ENCODE measurements at places on chromosomes 11 and 22. TPM values are rescaled to one million over a fixed set of nuclear protein-coding genes. Genes with fewer than 3 reads are reported as not detected.

DNA sequence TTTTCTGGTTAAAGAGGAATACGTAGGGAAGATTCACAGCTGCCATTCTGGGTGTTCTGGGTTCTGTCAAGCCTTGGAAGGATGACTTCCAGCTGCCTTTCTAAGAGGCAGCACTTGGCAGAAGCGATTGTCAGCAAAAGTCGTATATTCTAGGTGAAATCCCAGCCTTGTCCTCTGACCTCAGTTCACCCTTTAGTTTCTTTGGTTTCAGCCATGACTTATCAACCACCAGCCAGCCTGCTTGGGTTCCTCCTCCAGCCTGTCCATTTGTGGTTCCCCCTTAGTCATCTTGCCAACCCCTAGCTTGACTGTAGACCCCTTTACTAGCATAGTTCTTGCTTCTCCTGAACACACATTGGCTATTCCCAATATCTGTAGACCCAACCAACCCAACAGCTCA is 102.3 kb upstream of the CD44 start:
- H3K4me3 ChIP-seq: no peak overlapping the region
- no peak for DNase-seq
- no peaks in the 10 kb centered on the region for H3K36me3 ChIP-seq
- no peak overlapping the region for H3K27ac ChIP-seq

GRCh38 chr11:1303126-1303821 is 6.2 kb downstream of the TOLLIP start:
- H3K4me3 ChIP-seq: peak overlapping the region; percentile 3
- peak; percentile 74 for DNase-seq
- peak overlapping the region; percentile 82 for H3K27ac ChIP-seq
- no peaks in the 10 kb centered on the region for H3K27me3 ChIP-seq
- no peaks in the 10 kb centered on the region for H3K36me3 ChIP-seq
- H3K4me1 ChIP-seq: peaks cover 81% of the 10 kb centered on the region

GRCh38 chr11:62449451-62449851 is 30.6 kb downstream of the SCGB1A1 start:
- DNase-seq: no peak
- peaks cover 5% of the 10 kb centered on the region for H3K4me1 ChIP-seq
- no peak overlapping the region for H3K4me3 ChIP-seq
- no peak overlapping the region for H3K27ac ChIP-seq
- no peaks in the 10 kb centered on the region for H3K27me3 ChIP-seq

DNA sequence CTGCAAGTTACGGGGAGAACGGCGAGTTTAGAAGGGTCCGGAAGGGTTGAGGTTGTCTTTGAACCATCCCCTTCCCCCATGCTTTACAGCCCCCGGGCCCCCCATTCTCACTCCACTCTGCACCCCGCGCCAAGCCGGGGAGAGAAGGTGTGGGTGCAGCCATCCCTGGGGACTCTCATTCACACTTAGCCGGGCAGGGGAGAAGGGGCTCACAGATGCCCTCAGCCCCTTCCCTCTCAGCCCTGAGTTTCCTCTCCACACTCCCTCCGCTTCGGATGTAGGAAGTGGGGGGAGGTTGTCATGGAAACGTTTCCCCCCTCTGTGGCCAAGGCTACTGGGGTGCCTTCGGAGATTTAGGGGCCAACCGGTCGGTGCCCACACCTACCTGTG is 334 bp downstream of the CADM1 start:
- no peak for DNase-seq
- peaks cover 2% of the 10 kb centered on the region for H3K27me3 ChIP-seq
- H3K4me1 ChIP-seq: peaks cover 13% of the 10 kb centered on the region
- peak overlapping the region; percentile 78 for H3K27ac ChIP-seq
- no peaks in the 10 kb centered on the region for H3K36me3 ChIP-seq

DNA sequence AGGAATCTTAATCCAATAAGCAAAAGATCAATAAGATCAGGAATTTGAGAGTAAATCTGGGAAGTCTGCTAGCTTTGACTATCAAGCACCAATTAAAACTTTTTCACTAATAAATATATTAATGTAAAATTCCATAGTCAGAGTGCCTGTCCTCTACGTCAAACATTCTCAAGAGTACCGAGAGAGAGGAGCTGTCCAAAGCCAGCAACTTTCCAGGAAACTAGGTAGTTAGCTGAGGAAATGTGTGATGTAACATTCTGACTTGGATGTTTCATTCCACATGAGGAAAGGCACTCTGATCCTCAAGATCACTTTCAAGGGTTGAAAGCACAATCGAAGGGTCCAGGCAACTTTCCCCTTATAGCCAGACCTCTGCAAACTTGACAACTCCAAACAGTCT is 113.2 kb downstream of the STK33 start:
- no peaks in the 10 kb centered on the region for H3K36me3 ChIP-seq
- no peak for DNase-seq
- no peaks in the 10 kb centered on the region for H3K4me1 ChIP-seq

GRCh38 chr11:120532832-120533196 is 21.3 kb downstream of the GRIK4 start:
- no peaks in the 10 kb centered on the region for H3K4me1 ChIP-seq
- H3K4me3 ChIP-seq: no peak overlapping the region
- no peaks in the 10 kb centered on the region for H3K27me3 ChIP-seq

DNA sequence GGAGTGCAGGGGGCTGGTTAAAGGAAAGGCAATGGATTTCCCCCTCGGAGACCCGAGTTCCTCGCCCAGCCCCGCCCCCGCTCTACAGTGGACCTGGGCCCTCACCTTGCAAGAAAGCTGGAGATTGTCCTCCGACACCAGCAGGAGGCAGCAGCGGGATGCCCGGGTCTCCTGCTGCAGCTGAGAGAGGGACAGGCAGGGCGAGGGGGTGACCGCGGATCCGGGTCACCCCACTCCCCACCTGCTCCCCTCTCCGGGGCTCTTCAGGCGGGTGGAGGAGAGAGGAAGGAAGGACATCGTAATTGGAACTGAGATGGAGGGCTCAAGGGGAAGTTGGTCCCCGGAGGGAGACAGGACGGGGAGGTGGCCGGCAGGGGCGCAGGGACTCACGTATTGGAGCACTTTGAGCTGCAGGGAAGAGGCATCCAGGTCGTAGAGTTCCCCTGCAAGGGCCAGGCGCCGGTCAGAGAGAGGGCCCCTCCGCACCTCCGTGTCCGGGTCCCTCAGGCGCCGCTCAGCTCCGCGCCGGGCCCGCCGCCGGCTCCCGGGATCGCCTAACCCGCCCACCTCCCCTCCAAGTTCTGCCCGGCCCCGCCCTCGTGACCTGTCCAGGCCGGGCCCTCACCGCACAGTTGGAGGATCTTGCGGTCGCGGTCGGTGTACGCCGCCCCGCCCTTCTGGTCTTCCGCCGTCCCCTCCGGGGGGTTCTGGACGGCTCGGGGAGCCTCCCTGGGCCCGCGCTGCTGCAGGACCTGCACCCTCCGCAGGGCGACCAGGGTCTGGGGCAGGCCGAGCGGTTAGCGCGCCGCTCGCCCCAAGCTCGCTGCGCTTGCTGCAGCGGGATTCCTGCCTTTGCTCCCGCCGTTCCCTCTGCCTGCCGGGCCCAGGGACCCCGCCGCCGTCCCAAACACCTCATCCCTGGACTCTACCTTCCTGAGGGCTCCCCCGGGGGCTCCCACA is 84.1 kb downstream of the PDE2A start:
- no peaks in the 10 kb centered on the region for H3K4me1 ChIP-seq
- no peaks in the 10 kb centered on the region for H3K27me3 ChIP-seq
- no peaks in the 10 kb centered on the region for H3K36me3 ChIP-seq
- peak overlapping the region; percentile 35 for H3K4me3 ChIP-seq
- DNase-seq: peak; percentile 63
- no peak overlapping the region for H3K27ac ChIP-seq

GRCh38 chr11:35031867-35032266 is 107.1 kb upstream of the CD44 start:
- no peaks in the 10 kb centered on the region for H3K27me3 ChIP-seq
- no peak overlapping the region for H3K27ac ChIP-seq
- H3K36me3 ChIP-seq: no peaks in the 10 kb centered on the region

DNA sequence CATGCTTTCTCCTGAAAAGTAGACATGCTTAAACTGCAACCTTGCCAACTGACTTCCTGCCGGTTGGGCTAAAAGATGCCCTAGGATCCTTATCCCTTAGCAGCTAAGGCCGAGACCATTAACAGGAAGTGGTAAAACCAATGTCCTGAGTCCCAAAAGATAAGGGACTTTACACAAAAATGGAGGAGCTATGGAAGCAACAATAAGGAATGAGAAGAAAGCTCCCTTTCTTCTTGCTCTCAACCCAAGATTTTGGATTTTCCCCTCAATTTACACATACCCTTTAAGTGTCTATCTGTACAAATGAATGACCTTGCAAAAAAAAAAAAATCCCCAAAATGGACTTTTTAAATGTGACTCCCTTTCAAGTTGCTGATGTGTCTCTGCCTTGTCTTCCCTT is 11.1 kb downstream of the MRPL17 start:
- DNase-seq: no peak
- no peaks in the 10 kb centered on the region for H3K4me1 ChIP-seq

- peaks cover 17% of the 10 kb centered on the region for H3K4me1 ChIP-seq
- H3K36me3 ChIP-seq: no peaks in the 10 kb centered on the region
- peak overlapping the region; percentile 53 for H3K27ac ChIP-seq
- no peak for DNase-seq
- no peak overlapping the region for H3K4me3 ChIP-seq
Measured at GRCh38 chr11:10322401-10322800, 17.5 kb downstream of the ADM start.

DNA sequence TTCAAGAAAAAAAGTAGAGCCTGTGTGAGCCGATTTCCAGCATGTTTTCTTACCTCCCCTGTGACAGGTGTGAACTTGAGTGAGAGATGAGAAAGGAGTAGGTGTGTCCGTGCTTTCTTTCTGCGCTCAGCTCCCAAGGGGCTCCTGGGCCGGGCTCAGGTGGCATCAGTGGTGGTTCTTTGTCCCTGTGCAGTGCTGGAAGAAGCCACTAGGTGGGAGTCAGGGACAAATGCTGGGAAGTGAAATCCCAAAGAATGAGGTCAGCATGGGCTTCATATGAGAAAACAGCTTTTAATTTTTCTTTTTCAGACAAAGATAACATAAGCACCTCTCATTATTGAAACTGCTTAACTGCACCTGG is 57.8 kb downstream of the PPFIBP2 start:
- H3K36me3 ChIP-seq: no peaks in the 10 kb centered on the region
- peaks cover 15% of the 10 kb centered on the region for H3K4me1 ChIP-seq
- peak; percentile 76 for DNase-seq
- H3K27me3 ChIP-seq: no peaks in the 10 kb centered on the region
- no peak overlapping the region for H3K4me3 ChIP-seq
- H3K27ac ChIP-seq: no peak overlapping the region

DNA sequence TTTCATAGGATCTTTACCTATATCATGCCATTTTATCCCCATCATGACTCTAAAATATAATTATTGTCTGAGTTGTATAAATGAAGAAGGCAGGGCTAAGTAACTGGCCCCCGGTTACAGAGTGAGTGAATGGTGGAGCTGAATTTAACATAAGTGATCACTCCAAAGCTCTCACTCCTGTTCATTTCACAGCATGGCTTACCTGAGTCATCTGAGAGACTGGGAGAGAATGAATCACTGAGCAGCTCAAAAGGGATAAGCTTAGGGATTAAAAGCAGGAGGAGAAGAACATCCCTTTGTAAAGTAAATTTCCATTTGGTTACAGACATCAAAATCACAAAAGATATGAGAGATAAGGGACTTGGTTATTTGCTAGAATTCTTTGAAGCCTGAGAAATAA is 294.0 kb upstream of the CTSC start:
- H3K36me3 ChIP-seq: no peaks in the 10 kb centered on the region

DNA sequence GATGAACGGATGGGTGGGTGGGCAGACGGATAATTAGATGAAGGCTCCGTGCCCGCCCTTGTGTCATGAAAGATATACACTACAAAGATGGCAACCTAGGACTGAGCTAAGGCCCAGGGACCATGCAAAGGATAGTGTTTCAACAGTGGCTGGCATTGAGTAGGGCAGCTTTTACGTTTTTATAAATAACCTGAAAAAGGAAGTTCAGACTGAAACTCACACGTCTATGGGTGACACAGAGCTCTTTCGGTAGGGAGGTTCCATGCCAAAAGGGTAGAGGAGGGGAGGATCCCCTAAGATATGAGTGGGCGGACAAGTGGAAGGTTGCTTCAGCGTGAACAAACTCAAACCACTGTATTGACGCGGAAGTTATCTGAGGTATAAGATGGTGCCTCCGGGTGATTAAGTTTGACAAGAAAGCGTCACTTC is 90.5 kb downstream of the UBASH3B start:
- H3K27me3 ChIP-seq: no peaks in the 10 kb centered on the region
- no peaks in the 10 kb centered on the region for H3K4me1 ChIP-seq
- no peak overlapping the region for H3K27ac ChIP-seq
- no peak overlapping the region for H3K4me3 ChIP-seq

GRCh38 chr11:87722756-87723565 is 452.3 kb downstream of the RAB38 start:
- no peak overlapping the region for H3K4me3 ChIP-seq
- H3K27me3 ChIP-seq: no peaks in the 10 kb centered on the region
- no peak for DNase-seq

- peak within 1 kb of the TSS; percentile 34 for H3K27ac ChIP-seq
- peak within 1 kb of the TSS; percentile 68 for H3K4me3 ChIP-seq
- peaks cover 11% of the 10 kb centered on the region for H3K4me1 ChIP-seq
- H3K36me3 ChIP-seq: no peaks in the 10 kb centered on the region
Measured at GRCh38 chr11:2443881-2444820, at the start of gene TRPM5. Gene TRPM5 (minus strand): TSS chr11:2444514. CDS start chr11:2423036, 21,478 bp downstream.

GRCh38 chr11:33734441-33735270 is 1.6 kb downstream of the CD59 start:
- no peaks in the 10 kb centered on the region for H3K4me1 ChIP-seq
- H3K4me3 ChIP-seq: peak overlapping the region; percentile 62
- no peaks in the 10 kb centered on the region for H3K36me3 ChIP-seq
- H3K27ac ChIP-seq: peak overlapping the region; percentile 78

P2RY2 gene
- 0.56 TPM for polyA plus RNA-seq

OR5M3 gene
- not detected for polyA plus RNA-seq

CASTOR1 gene
- 8.3 TPM for polyA plus RNA-seq

RTN3 gene
- polyA plus RNA-seq: 40.2 TPM

GLYAT gene
- polyA plus RNA-seq: not detected

RASGRP2 gene
- 11.2 TPM for polyA plus RNA-seq

MUC5B gene
- 12.1 TPM for polyA plus RNA-seq

TRAPPC4 gene
- polyA plus RNA-seq: 21.6 TPM

PAX6 gene
- 75.0 TPM for polyA plus RNA-seq

HOATZ gene
- not detected for polyA plus RNA-seq

Measured in pancreas (tissue), 10 donors.